Immature natural killer cell (primary cell): ENCODE measurements at places on chromosomes 3 and 15.

- no peaks in the 10 kb centered on the region for H3K4me1 ChIP-seq
- H3K36me3 ChIP-seq: no peaks in the 10 kb centered on the region
- H3K27me3 ChIP-seq: peaks cover 3% of the 10 kb centered on the region
- H3K27ac ChIP-seq: no peak overlapping the region
These were observed 25.6 kb upstream of the NR2E3 start for GRCh38 chr15:71784719-71785118.

GRCh38 chr3:184239221-184239620 is 9.5 kb downstream of the ALG3 start:
- H3K4me1 ChIP-seq: no peaks in the 10 kb centered on the region
- H3K36me3 ChIP-seq: peaks cover 16% of the 10 kb centered on the region
- H3K27me3 ChIP-seq: peaks cover 4% of the 10 kb centered on the region
- H3K27ac ChIP-seq: no peak overlapping the region
- DNase-seq: no peak

GRCh38 chr3:183094711-183095110 is 4.6 kb downstream of the MCCC1 start:
- H3K27me3 ChIP-seq: peaks cover 6% of the 10 kb centered on the region
- H3K4me1 ChIP-seq: peaks cover 44% of the 10 kb centered on the region
- peaks cover 15% of the 10 kb centered on the region for H3K36me3 ChIP-seq
- no peak for DNase-seq

- peaks cover 5% of the 10 kb centered on the region for H3K27me3 ChIP-seq
- H3K4me3 ChIP-seq: no peak overlapping the region
- H3K27ac ChIP-seq: no peak overlapping the region
These were observed 39.6 kb downstream of the DAPK2 start for GRCh38 chr15:64006642-64007041.

DNA sequence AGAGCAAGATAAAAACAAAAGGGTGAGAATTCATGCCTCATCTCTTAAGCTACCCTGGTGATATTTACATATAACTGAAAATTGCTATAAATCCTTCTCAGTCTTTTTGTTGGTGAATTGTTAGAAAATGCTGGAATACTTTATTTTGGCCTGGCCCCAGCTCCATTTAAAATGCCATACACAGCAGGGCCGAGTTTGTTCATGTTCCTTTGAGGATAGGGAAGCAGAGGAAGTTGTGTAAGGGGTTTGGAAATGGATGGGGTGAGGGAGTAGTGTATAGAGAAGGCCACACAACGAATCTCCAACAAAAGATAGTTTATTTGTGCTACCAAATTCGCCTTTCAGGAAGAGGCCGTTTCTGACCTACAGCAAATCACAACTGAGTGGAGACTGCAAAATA is 78.6 kb upstream of the ADAMTS9 start:
- no peaks in the 10 kb centered on the region for H3K36me3 ChIP-seq
- no peak overlapping the region for H3K4me3 ChIP-seq
- no peak for DNase-seq
- H3K27ac ChIP-seq: no peak overlapping the region

DNA sequence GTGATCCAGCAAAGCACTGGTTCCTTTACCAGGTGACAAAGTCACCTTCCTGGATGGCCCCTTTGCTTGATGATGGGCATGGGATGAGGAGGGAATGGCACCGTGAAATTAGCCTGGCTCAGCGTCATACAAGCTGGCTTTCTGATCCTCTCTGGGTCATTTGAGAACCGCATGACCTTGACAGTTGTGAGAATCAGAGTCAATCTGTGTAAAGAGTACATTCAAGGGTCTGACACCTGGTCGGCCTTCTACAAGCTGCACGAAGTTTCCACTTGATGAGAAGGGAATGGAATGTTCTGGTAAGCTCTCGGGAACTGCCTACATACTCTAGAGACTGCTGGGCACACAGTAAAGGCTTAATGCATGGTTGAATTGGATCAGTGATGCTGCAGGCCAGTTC is 319.8 kb upstream of the TLE3 start:
- H3K27me3 ChIP-seq: peaks cover 21% of the 10 kb centered on the region
- DNase-seq: no peak
- H3K4me1 ChIP-seq: no peaks in the 10 kb centered on the region
- H3K27ac ChIP-seq: no peak overlapping the region
- no peak overlapping the region for H3K4me3 ChIP-seq

DNA sequence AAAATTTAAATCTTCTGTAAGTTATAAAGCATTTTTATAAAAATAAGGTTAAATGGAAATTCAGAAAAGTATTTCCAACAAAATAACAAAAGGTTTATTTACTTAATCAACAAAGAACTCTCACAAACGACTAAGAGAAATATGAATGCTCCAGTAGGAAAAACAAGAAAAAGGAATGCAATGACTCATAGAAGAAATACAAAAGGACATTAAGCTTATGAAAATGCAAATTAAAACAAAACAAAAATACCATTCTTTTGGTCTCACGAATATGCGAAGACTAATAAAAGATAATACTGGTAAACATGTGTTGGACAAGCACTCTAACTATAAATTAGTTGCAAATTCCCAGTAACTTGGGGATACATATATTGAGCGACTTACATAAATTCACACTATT is 17.5 kb upstream of the TBC1D5 start:
- H3K36me3 ChIP-seq: no peaks in the 10 kb centered on the region
- H3K27me3 ChIP-seq: peaks cover 1% of the 10 kb centered on the region
- no peak overlapping the region for H3K4me3 ChIP-seq

- no peaks in the 10 kb centered on the region for H3K4me1 ChIP-seq
- peaks cover 1% of the 10 kb centered on the region for H3K27me3 ChIP-seq
- no peak overlapping the region for H3K27ac ChIP-seq
- no peak for DNase-seq
These were observed 786.0 kb downstream of the TUSC7 start for GRCh38 chr3:117495620-117496019.

- H3K36me3 ChIP-seq: no peaks in the 10 kb centered on the region
- H3K4me3 ChIP-seq: no peak overlapping the region
- H3K4me1 ChIP-seq: no peaks in the 10 kb centered on the region
These were observed 4.6 kb upstream of the VGLL3 start for GRCh38 chr3:86995537-86995936.

- H3K27ac ChIP-seq: no peak overlapping the region
- H3K4me3 ChIP-seq: no peak overlapping the region
- no peak for DNase-seq
- H3K4me1 ChIP-seq: no peaks in the 10 kb centered on the region
These were observed 626.0 kb downstream of the EDEM1 start for GRCh38 chr3:5813521-5813920.

DNA sequence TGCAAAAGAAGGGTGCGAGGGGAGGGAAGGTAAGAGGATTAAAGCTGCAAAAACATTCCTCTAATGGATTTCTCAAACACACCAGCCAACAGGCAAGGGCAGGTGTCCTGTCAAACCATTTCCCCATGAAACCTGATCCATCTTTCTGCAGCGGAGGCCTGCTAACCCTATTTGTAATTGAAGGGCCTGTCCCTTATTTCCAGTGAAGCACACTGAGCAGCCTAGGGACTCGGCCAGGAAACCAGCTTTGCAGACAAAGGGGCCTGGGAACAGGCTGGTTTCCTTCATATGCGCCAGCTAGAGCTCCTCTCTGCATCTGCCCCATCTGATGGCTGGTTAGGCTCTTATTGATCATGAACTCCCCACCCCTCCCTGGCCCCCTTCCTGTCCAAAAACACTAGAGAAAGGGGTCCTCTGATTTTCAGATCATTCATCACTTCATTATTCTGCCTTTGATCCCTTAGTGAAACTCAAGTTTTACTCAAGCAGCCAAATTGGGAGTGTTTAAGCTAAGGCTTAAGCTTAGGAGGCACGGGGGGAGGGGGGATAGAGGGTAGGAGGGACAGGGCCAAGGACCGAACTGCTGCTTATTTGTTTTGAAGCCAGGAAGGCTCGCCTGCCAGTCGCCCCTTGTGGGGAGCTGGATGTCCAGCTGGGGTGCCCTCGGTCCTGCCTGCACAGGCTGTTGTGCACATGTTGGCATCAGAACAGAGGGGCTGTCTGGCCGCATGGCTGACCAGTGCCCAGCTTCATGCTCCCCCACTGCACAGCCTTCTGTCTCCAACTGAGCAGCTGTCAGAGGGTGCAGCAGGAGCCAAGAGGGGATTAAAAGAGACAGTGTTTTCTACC is 53.1 kb downstream of the BOC start:
- DNase-seq: no peak
- no peaks in the 10 kb centered on the region for H3K36me3 ChIP-seq
- H3K27me3 ChIP-seq: peaks cover 3% of the 10 kb centered on the region
- H3K4me3 ChIP-seq: no peak overlapping the region
- H3K4me1 ChIP-seq: no peaks in the 10 kb centered on the region

GRCh38 chr3:156725682-156726081 is 51.3 kb downstream of the TIPARP start:
- peaks cover 3% of the 10 kb centered on the region for H3K36me3 ChIP-seq
- H3K27ac ChIP-seq: no peak overlapping the region
- no peak for DNase-seq
- no peak overlapping the region for H3K4me3 ChIP-seq
- no peaks in the 10 kb centered on the region for H3K27me3 ChIP-seq
- no peaks in the 10 kb centered on the region for H3K4me1 ChIP-seq

DNA sequence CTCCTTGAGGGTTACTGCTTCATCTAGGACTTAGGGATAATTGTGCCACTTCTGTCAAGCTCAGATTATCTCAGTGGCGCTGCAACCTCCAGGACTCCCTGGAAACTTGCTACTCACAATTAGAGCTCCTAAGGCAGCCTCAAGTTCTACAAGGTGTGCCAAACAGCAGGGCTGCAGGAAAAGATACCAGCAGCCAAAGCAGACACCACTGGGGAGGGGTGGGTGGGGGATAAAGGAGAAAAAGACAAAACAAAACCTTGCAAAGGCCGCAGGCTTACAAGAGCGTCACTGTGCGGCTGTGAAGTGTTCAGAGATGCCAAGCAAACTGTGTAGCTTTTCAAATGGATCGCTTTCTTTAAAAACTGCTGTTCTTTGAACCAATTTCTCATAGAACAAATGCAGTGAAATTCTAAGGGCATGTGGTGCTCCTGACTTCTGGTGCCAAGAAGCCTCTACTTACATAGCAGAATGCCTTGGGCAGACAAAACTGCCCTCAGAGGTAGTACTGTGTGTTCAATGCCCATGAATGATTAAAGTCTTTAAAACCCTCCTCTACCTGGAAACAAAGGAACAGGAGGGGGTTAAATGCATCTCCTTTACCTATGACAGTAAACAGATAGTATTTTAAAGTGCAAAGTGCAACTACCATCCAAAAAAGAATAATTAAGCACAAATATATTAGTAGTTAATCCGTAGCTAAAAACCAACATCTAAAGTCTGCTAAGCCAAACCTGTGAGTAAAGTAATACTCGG is 353.4 kb downstream of the FOXP1 start:
- H3K4me1 ChIP-seq: peaks cover 30% of the 10 kb centered on the region
- no peak for DNase-seq
- H3K36me3 ChIP-seq: no peaks in the 10 kb centered on the region
- H3K27ac ChIP-seq: no peak overlapping the region
- no peak overlapping the region for H3K4me3 ChIP-seq

DNA sequence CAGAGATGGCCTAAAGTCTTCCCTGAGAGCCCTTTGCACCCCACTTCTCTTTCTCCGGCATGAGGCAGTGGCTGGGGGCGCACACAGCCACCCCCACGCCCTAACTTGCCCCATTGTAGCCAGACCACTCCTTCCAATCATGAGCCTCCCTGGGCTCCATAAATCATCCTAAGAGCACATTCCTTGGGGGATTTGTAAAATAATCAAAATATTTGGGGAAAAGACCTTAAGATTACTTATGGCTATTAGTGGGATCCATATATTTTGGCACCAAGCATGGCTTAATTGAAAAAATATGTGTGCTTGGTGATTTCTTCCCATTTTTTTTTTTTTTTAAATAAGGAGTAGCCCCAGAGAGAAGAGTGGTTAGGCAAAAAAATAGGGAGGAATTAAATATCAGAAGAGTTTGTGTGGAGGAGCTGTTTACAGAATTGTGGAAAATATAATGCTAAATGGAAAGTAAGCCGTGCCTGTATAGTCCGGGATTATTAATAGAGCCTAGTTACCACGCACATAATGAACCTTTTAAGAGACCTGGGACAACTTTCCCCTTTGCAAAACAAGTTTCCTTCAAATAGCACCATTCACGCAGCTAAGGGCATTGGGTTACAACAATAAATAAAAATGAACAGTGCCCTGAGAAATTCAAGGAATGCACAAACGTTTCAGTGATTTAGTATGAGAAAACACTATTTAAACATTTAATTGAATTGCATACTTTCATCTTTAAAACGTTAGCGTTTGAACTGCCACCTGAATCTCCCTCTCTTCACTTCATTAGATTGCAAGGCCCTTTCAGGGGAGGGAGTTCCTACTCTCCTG is 46.1 kb downstream of the SMAD6 start:
- no peaks in the 10 kb centered on the region for H3K4me1 ChIP-seq
- H3K4me3 ChIP-seq: no peak overlapping the region

DNA sequence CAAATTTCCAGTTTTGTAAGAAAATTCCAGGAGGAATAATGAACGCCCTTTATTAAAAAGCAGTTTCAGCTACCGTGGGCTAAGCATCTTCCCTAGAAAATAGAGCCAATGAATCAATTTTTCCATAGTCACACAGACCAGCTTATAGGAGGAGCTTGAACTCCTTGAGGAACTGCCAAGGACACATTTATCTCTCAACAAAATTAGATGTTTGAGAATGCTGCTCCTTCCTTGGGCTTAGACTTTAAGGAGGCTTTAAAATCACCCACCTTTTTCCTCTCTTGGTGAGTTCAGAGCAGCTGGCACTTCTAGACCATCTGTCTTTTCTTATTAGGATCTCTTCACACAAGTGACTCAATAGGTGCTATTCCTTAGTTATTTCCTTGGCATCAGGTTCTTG is 588.0 kb downstream of the SQOR start:
- H3K27me3 ChIP-seq: peaks cover 4% of the 10 kb centered on the region
- H3K27ac ChIP-seq: no peak overlapping the region
- no peaks in the 10 kb centered on the region for H3K4me1 ChIP-seq
- no peak for DNase-seq

DNA sequence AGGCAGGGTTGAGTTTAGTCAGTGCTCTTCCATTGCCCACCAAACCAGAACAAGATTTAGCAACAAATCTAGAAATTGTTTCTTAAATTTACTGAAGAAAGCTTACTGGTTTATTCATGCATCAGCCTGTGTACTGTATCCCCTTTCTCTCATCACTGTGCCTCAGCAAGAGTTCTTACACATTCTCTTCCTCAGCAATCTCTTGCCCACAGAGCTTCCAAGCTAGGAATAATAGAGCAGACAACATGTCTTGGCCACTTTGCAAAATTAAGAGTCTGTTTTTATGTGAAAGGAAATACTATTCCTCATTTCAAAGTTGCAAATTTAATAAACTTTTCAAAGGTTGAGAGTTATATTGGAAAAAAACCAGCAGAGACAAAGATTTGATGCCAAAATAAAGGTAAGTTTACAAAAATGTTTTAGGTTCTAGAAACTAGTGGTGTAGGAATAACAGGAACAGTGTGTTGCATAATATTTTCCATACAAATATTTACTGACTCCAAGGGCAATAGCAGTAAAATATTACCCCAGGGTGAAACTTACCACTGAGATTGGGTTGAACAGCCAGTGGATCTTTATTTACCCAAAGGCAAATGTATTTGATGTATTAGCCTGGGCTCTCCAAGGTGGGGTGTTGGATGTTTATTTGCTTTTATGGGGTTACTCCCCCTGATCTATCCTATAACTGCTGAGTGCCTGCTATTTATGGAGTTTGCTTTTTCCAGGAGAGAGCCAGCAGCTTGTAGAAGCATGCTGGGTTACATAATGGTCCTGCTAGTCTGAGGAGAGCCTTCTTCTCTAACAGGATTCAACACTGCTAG is 276.7 kb downstream of the ADAMTSL3 start:
- H3K4me3 ChIP-seq: no peak overlapping the region
- no peak for DNase-seq
- H3K4me1 ChIP-seq: no peaks in the 10 kb centered on the region
- no peaks in the 10 kb centered on the region for H3K27me3 ChIP-seq
- H3K36me3 ChIP-seq: no peaks in the 10 kb centered on the region

- no peak overlapping the region for H3K4me3 ChIP-seq
- no peaks in the 10 kb centered on the region for H3K4me1 ChIP-seq
- no peak for DNase-seq
- peaks cover 7% of the 10 kb centered on the region for H3K27me3 ChIP-seq
These were observed 79.9 kb upstream of the ONECUT1 start for GRCh38 chr15:52870015-52870414.
